ENCODE measurements at places on chromosomes 6 and 20. TPM values are rescaled to one million over a fixed set of nuclear protein-coding genes. Genes with fewer than 3 reads are reported as not detected.

- H3K4me1 ChIP-seq, result no peaks in the 10 kb centered on the region
- H3K27me3 ChIP-seq, result no peaks in the 10 kb centered on the region
- H3K27ac ChIP-seq, result no peak overlapping the region
- H3K36me3 ChIP-seq, result no peaks in the 10 kb centered on the region
Measured at GRCh38 chr6:76230711-76231110, 158.2 kb upstream of the IMPG1 start.

GRCh38 chr6:73505142-73505541, 15.7 kb downstream of the EEF1A1 start:
- H3K36me3 ChIP-seq, result peaks cover 11% of the 10 kb centered on the region
- no peak for DNase-seq
- H3K27ac ChIP-seq, result no peak overlapping the region
- no peaks in the 10 kb centered on the region for H3K27me3 ChIP-seq
- H3K4me1 ChIP-seq, result no peaks in the 10 kb centered on the region

DNA sequence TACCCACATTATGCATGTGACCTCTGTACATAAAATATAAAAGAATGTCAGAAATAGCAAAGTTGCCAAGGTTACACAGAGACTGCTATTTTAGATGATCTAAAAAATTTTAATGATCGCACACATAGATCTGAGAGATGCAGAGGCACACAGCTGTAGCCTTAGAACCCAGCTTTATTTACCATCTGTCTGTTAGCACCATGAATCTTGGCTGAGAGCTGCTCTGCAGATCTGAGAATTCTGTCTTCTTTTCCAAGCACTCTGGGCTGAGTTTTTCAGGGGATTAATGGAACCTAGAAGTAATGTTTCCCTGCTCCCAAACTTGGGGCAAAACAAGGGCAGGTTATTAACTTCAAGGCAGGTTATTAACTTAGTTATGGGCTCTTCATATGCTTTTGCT, 248.7 kb upstream of the JAG1 start:
- H3K4me1 ChIP-seq, result peaks cover 6% of the 10 kb centered on the region
- H3K36me3 ChIP-seq, result no peaks in the 10 kb centered on the region
- H3K27me3 ChIP-seq, result no peaks in the 10 kb centered on the region
- peak; percentile 61 for DNase-seq
- H3K4me3 ChIP-seq, result no peak overlapping the region
- peak overlapping the region; percentile 37 for H3K27ac ChIP-seq

DNA sequence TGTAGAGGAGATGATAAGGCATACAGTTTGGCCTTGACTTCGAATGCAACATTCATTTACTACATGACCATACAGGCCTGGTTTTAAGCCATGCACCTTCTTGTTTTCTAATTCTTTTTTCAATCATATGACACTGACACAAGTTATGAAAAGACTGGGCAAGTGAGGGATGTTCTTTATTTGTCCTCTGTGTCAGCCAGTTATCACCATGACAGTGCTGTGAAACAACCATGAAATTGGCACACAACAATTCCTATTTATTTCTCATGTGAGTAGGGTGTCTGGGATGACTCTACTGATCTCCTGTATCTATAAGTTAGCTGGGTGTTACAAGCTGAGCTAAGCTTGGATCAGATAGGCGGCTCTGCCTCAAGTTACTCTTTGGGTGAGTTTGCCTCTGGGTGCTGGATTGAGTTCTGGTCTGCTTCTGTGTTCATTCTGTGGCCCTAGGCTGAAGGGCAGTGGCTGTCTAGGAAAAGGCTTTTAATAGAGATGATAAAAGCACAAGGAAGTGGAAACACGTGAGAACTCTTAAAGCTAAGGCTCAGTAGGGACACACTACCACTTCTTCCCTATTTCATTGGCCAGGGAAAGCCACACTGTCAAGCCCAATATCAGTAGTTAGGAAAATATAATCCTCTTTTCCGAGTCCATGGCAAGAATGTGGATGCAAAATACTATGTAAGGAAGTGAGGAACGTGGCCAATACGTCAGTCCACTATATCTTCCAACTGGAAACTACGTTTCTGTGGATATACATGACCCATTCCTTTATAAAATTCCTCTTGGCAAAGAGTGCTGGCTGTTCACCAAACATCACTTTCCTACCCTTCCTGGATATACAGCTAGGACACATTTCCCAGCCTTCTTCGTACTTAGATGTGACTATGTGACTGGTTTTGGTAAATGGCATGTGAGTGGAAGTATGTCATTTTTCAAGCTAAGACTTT, 126.2 kb upstream of the RNF24 start:
- H3K27ac ChIP-seq, result no peak overlapping the region
- no peaks in the 10 kb centered on the region for H3K36me3 ChIP-seq
- H3K27me3 ChIP-seq, result no peaks in the 10 kb centered on the region

GRCh38 chr6:46584586-46584985, 68.0 kb downstream of the CYP39A1 start:
- no peak overlapping the region for H3K27ac ChIP-seq
- no peaks in the 10 kb centered on the region for H3K36me3 ChIP-seq
- no peak overlapping the region for H3K4me3 ChIP-seq
- no peaks in the 10 kb centered on the region for H3K27me3 ChIP-seq

DNA sequence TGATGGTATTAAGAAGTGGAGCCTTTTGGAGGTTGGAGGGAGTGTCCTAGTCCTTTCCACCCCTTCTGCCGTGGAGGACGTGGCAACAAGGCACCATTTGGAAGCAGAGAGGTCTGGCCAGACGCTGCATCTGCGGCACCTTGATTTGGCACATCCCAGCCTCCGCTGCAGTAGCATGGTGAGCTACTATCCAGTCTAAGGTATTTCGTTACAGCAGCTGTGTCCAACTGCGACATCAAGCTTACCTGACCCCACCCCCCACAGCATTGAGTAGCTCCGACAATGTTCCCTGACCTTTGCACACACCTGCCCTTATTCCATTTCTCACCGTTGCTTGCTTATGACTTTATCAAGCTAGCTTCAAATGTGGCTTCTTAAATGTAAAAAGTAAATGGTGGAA, 29.8 kb upstream of the SYNJ2 start:
- DNase-seq, result no peak
- H3K27ac ChIP-seq, result no peak overlapping the region
- no peak overlapping the region for H3K4me3 ChIP-seq
- H3K4me1 ChIP-seq, result peaks cover 6% of the 10 kb centered on the region
- peaks cover 7% of the 10 kb centered on the region for H3K27me3 ChIP-seq
- no peaks in the 10 kb centered on the region for H3K36me3 ChIP-seq

DNA sequence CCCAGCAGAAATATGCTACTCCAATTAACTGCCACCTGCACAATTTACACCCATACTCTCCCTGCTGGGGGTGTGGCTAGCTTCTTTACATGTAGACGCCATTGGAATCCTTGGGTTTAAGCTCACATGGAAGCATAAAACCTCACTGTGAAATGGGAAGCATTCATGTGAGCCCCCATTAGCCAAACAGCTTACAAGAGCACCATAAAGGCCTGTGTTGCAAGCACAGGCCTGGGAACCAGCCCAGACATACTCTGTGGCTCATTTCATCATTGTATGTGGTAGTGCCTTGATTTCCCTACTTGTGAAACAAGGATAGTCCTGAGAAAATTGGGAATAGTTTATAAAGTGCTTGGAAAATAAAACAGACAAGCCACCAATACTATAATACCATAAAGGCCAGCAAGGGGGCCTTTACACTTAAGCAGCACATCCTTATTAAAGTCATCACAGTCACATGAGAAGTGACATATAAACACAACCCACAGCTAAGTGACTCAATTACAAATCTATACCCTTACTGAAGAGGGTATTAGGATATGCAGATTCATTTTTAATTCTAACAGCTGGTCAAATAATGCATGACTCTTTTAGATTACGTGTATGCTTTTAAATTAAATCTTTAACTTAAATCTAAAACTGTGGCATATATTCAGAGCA, 6.8 kb downstream of the ADNP start:
- H3K4me3 ChIP-seq, result no peak overlapping the region
- no peaks in the 10 kb centered on the region for H3K27me3 ChIP-seq
- H3K27ac ChIP-seq, result no peak overlapping the region
- peaks cover 19% of the 10 kb centered on the region for H3K36me3 ChIP-seq
- peaks cover 13% of the 10 kb centered on the region for H3K4me1 ChIP-seq

BHLHE23 gene
- total RNA-seq, result not detected

MAFB gene
- 6.3 TPM for total RNA-seq
